GM18507 (cell line): ENCODE measurements at places on chromosomes 11 and 22.

DNA sequence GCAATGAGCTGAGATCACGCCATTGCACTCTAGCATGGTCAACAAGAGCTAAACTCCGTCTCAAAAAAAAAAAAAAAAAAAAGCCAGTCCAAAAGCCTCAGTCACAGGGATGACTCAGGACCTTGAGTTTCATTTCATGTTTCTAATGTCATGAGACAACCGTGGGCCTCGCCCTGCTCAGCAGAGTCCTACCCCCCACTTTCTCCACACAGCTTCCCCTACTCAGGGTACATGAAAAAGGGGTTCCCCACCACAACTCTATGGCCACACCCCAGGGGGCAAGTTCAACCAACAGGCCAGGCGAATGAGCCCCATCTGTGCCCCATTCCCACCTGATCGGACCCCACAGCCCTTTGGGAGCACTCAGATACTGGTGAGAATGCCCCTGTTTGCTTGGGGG, 24.3 kb upstream of the ADA2 start:
- DNase-seq: no peak

- DNase-seq: no peak
These were observed 3.2 kb downstream of the PPP6R3 start for GRCh38 chr11:68463714-68464113.

DNA sequence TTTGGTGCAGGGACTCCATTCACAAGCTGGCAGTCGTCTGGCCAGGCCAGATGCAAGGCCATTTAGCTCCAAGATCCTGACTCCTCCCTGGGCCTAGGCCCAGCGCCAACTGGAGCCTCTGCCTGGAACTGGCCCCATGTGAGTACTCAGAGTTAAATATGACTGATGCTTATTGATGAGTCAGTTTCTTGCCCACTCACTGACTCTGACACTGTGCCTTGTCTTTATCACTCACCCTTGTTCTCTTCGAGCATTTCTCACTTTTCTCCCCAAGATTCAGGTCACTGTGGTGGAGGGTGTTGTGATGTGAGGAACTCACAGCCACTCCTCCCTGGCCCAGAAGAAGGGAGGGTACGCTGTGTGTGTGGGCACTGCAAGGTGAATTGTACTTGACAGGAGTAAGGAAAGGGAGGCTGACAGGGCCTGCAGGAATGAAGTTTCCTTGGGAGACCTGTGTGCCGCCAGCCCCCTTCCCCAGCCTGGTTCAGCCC, 23.2 kb upstream of the ST3GAL4 start:
- no peak for DNase-seq

DNA sequence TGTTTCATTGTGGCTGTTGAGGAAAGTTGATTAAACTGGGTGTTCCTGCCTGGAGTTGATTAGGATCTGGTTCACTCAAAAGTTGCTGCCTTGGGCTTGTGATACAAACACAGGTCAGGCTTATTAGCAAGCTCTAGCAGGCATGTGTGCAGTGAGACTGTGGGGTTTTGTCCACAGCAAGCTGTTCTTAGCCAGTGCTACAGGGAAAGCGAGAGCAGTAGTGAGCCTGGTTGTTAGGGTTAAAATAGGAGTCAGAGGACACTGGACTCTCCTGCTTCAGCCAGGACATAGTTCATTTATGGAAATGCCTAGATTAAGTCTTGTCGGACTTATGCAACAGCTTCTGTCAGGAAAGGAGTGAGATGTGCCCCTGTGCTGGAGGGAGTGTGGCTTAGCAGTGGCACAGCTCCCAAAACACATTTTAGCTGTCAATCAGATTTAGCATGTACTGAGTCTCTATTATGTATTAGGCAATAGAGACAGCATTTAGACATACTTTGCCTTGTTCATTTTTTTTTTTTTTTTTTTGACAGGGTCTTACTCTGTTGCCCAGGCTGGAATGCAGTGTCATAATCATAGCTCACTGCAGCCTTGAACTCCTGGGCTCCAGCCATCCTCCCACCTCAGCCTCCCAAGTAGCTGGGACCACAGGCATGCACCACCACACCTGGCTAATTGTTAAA, 8.7 kb downstream of the SNRPD3 start:
- no peak for DNase-seq

DNA sequence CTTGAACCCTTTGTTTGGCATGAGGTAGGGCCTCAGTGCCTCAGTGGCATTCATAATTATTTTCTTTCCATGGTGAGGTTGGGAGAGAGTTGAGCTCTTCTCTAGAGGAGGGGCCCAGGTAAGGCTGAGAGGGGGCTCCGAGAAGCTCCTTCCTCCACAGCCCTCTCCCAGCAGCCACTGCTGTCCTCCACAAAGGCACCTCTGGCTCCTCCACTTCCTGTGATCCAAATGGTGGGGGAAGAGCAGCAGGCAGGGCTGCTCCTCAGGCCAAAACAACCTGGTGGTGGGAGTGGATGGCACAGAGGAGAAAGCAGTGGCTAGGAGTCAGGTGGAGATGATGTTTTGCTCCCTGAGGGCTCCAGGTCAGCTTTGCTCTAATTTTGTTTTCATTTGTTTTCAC, 13.3 kb downstream of the ROBO4 start:
- DNase-seq: no peak

GRCh38 chr11:117074119-117074518, 24.1 kb downstream of the SIK3 start:
- no peak for DNase-seq

- no peak for DNase-seq
These were observed 52.8 kb downstream of the LRRC32 start for GRCh38 chr11:76617553-76618265.

DNA sequence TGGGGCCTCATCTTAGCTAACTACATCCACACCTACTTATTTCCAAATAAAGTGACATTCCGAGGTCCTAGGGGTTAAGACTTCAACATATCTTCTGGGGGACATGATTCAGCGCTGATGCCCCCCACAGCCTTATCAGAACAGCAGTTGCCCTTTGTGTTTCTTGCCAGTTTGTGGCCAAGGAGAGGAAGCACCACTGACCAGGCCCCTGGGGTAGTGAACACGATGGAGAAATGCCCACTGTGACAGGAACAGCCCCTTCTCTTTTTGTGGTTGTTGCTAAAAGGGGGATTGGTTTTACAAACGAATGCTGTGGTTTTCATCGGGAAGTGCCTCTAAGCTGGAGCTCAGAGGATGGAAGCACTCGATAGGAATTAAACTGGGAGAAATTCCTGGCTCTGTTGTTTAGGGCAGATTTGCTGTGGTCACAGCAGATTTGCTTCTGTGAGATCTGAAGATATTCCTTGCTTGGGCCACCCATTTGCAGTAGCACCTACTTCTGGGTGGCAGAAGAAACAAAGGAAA, 88.8 kb downstream of the ABTB2 start:
- no peak for DNase-seq

DNA sequence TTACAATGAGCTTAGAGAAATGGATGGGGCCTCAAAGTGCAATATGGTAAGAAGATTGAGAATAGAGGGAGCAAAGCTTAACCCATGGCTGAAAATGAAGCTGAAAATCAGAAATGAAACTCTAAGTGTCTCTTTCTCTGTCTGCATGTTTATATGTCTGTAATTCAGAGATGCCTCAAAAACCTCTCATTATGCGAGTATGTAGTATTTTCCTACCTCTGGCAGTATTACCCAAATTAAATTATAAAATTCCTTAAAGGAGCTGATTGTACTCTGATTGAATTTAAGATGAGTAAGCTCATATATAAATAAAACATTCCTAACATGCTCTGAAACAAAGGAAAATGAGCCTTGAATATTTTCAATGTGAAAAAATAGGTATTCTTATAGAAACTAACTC, 39.8 kb upstream of the PRSS23 start:
- no peak for DNase-seq

DNA sequence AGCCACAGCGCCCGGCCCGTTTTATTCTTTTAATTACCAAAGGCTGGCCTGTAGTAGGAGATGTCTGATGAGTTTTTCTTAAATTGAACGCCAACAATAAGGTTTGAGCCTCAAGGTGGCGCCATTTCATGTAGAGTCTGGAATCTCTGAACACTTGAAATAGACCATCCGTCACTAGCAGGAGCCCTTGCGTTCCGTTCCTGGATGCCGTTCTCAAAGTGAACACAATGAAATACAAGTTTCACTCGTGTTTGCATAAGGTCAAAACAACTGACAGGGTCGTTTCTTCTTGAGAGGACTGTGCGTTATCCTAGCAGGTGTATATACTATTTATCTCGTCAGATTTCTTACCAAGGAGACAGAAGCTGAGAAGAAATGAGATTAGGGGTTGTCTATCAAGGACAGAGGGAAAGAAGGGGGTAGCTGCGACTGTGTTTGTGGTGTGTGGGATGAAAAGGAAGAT, 18.7 kb upstream of the SCGB1D1 start:
- no peak for DNase-seq

DNA sequence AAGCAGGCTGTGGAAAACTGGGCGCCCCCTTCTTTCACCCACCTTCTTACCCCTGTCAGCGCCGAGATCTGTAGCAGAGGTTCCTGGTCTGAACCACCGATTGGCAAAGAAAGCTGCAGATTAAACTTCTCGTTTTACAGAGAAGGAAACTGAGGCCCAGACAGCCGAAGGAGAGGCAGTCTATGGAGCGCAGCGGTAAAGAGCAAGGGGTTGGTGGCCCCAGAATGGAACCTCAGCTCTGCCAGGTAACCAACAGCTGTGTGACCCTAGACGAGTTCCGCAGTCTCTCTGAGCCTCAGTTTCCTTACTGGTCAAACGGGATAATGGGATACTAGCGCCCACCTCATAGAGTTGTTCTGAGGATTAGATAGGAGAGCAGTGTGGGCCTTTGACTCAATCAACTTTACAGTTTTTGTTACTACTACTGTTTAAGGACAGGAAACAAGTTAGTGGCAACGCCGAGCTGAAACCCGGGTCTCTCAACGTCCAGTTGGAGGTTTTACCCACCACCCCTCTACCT, 3.1 kb upstream of the WT1 start:
- DNase-seq: no peak

GRCh38 chr11:59787816-59788215, 22.8 kb downstream of the MRPL16 start:
- DNase-seq: no peak

DNA sequence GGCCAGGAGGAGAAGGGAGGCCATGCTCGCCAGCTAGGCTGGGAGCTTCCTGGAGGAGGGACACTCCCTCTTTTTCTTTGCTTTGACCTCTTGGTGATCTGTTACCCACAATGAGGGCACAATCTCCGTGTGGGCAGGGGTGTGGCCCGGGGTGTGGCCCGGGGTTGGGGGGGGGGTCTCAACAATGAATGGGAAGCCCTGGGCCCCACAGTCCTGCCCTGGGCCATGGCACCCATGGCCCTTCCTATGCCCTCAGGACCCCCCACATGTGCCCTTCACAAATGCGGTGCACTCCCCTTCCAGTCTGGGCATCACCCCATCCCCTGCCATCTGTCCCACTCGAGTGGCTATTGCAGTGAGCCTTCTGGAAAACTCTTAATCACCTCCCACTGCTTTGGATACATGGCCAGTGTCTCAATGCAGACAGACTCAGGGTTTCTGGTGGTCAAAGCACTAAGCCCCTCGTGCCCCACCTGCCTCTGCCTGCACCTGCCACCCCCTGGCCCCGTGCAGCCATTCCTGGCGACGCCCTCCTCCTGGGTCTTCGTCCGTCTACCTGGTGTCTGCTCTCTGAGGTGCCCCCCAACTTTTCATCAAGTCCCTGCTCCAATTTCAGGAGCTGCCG, 611.3 kb downstream of the TBC1D22A start:
- no peak for DNase-seq

GRCh38 chr22:19708321-19709011, 5.8 kb upstream of the SEPTIN5 start:
- no peak for DNase-seq

GRCh38 chr11:116420770-116421528, 351.8 kb downstream of the BUD13 start:
- DNase-seq: no peak

DNA sequence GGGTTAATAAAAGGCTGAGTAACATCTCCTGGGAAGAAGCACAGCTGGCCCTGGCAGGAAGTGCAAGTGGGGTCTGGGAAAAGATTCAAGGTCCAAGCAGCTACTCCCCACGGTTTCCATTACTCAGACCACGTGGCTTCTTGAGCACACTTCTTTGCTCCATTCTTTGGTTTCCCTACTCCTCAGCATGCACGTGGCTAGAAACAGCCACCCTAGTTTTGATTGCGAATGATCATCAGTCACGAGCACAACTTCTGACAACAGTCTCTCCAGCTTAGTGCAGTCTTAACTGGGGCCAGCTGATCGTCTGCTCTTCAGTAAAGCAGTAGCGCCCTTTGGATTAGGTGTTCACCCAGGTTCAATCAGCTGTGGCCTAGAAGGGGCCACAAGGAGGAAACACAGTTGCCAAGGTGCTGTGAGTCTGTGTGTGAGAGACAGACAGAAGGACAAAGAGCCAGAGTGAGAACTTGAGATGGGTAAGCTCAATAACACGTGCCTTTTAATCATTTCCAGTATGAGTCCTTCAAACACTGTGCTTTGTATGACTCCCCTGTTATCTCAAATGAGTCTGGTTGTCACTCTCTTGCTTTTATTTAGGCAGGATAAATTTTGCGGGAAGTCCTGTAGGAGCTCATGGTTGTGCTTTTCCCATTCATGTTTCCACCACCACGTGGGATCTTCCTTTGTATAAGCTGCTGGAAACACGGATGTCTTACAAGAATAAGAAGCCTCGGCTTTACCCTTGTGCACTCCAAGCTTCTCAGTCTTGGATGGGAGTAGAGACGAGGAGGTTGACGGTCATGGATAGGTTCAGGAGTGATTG, 901 bp upstream of the PARVA start:
- no peak for DNase-seq

GRCh38 chr22:19218541-19219233, 40.2 kb upstream of the SLC25A1 start:
- DNase-seq: no peak

DNA sequence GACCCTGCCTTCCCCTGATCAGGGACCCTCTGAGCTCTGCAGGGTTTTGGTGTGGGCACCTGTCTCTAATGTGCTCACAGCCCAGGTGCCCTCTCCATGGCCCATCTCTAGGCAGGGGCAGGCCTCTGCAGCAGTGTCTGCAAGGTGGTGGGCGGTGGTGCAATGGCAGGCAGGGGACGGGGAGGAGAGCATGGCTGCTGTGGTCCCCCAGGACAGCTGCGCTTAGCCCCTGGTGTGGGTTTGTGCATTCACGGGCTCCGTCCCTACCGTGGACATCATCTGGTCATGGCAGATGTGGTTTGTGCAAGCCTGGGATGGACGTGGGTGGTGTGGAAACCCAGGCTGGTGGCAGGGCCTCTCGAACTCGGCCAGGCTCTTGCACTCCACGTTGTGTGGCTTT, 443.1 kb downstream of the TBC1D22A start:
- no peak for DNase-seq

DNA sequence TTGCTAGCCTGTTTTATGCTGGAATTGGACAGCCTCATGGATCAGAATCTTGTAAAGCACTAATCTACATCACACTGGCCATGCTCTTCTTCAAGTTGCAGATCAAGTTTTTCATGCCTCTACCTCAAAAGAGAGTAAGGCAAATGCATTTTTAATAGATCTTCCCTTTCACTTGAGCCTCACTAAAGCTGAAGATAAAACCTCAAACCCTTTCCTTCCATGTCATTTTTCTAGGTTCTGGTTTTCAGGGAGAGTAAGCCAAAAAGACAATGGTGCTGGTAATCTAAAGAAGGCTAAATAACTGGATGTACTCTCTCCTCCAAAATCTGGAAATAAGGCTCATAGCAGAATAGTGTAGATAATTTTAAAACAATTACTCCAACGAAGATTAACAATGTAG, 28.3 kb downstream of the POU2AF1 start:
- no peak for DNase-seq
